Stomach (tissue), 19 donors: ENCODE measurements at places on chromosomes 12 and 14. TPM values are rescaled to one million over a fixed set of nuclear protein-coding genes. Genes with fewer than 3 reads are reported as not detected.

Gene SPX
- not detected for total RNA-seq

Gene CACNA2D4
- total RNA-seq = 3.5 TPM

Gene GABARAPL1
- total RNA-seq = 116 TPM

Gene MTERF2
- 32.5 TPM for total RNA-seq

Gene C14orf132
- total RNA-seq = 7.5 TPM

Gene DNAL1
- 3.3 TPM for total RNA-seq

DNA sequence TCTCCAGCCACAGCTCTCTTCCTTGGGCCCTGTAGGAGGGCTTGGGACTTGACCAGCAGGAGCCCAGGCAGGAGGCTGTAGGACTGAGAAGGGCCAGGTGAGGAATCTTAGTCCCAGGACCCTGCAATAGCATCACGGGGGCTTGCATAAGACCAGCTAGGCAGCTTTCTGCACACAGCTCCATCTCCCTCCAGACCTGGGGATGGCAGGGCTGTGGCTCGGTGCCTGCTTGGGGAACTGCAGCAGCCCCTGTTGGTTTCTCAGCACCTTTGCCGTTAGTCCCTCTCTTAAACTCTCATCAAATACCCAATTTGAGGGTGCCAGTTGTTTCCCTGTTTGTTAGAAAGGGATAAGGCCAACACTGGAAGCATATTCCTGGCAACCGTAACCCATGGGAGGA, 14.3 kb downstream of the DIO3 start:
- no peak for DNase-seq

GRCh38 chr12:22287776-22288621, 46.5 kb downstream of the ST8SIA1 start:
- DNase-seq = no peak

DNA sequence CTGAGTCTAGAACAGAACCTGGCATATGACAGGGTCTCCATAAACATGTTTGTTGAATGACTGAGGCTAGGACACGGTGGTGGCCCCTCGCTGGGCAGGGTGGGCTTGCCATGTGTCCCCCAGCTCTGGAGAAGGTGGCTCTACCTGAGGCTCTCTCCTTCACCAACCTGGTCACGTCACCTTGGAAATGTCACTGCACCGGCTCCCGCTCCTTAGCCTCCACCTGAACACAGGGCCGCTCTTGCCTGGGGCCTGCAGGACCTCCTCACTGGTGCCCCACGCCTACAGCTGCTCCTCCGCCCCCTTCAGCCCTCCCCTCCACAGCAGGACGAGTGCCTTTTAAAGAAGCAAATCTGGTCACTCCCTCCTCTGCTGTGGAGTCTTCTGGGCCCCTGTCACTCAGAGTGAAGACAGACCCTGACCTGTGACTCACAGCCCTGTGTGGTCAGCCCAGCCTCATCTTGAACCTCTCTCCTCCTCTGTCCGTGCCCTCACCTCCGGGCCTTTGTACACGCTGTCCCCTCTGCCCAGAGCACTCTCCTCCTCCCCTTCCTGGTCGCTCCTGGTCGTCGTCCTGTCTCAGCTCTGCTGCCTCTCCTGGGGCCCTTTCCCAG, 81.0 kb downstream of the ADGRD1 start:
- no peak for DNase-seq

DNA sequence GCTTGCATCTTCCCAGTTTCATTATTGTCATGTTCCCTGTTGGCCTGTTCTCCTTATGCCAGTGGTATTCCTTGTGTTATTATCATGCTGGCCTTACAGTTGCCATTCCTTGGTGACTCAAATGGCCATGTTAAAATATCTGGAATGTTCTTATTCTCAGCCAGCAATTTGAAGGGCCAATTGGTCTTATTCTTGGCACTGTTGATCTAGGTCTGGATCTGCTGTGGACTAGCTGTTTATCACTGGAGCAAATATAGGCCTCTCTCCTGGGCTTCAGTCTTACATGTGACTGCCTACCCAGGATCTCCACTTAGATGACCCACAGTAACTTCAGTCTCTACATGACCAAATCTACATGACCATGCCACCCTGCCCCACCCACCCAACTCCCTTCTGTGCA, 5.4 kb downstream of the CIPC start:
- DNase-seq = no peak

DNA sequence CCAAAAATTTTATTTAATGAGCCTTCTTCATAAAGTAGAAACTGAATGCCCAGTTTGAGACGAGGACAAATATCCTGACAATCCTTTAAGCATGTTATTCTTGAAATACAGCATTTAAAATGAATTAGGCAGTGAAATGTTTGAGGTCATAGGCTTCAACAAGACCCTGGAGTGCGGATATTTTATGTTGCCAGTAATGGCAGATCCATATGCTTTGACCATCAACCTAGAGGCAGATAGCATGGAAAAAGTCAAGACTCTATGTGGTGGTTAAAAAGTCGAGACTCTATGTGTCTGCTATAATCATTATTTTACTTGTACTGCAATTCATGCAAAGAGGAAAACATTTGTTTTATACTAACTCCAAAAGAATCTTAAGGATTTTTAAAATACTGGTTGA, 2.0 kb upstream of the MAP4K5 start:
- no peak for DNase-seq

DNA sequence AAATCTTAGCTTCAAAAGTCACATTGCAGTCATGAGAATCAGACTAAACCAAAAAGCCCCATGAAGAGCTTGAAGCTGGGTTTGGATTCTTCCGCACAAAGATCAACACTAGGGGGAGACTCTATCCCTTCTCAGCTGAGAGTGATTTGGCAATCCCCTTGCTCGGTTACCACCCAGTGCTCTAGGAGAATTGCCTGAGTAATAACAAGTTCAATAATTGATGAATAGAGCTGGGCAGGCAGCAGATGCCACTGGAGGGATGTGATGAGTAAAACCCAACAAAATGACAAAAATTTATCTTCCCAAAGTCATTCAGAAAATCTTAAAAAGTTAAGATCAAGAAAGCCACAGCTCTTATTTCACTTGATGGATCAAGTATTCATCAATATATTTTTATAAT, 185.6 kb upstream of the ARID2 start:
- peak; percentile 90 for DNase-seq

DNA sequence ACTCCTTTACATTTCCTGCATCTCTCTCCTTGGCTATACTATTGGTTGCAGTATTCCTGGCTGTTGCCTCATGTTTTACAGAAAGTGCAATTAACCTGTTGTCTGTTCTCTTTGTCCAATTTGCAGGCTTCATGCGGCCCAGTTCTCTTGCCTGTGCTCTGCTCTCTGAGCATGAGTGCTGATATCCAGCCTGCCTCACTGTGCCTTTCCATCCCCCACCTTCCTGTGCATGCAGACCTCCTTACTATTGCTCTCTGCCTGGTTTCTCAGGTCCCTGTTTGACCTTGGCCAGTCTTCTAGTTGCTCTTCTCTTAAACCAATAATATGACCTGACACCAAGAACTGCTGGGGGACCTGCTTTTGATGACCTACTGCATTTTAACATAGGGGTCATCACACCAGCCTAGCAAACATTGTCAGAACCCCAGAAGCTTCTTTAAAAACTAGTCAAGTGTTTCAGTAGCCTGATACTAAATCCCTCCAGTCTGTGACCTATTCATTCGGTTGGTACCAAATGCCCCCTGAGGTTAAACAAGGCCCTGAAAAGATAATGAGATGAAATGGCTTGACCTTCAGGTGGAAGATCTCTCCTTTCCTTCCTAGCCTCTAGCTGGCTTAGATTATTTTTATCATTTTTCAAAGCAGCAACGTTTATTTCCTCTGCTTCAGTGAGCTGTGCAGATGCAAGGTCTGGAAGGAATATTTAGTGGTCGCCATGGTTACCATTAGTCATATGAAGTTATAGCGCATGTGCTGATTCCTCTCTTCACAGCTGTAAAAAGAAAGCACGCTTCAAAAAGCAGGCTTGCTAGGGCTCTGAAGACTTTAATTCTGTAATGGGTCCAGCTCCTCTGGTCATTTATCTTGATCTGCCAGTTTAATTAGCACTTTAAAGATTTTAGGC, 216.5 kb downstream of the PHLDA1 start:
- DNase-seq = no peak

- no peak for DNase-seq
Observed at GRCh38 chr14:92153581-92153980, 31.8 kb downstream of the CPSF2 start.
